ENCODE measurements at places on chromosomes 16 and 17. TPM values are rescaled to one million over a fixed set of nuclear protein-coding genes. Genes with fewer than 3 reads are reported as not detected.

DNA sequence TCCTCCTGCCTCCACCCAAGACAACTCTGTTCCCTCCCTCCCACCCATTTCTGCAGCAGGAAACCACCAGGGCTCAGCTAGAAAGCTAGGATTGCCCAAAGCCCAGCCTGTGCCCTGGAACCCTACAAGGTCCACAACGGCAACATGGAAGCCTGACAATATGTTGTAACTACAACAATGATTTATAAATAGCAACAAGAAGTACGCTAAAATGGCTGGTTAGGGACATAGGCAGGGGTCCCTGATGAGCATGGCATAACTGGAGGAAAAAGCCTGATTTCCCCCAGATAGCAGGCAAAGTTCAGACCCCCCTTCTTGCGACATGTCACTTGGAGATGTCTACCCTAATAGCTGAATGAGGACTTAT lies 6.6 kb downstream of the ST3GAL2 start:
- H3K4me1 ChIP-seq, result peaks cover 95% of the 10 kb centered on the region
- no peak for DNase-seq
- H3K4me3 ChIP-seq, result peak overlapping the region; percentile 83
- H3K27ac ChIP-seq, result peak overlapping the region; percentile 95

CD7 gene
- polyA plus RNA-seq, result not detected

DNA sequence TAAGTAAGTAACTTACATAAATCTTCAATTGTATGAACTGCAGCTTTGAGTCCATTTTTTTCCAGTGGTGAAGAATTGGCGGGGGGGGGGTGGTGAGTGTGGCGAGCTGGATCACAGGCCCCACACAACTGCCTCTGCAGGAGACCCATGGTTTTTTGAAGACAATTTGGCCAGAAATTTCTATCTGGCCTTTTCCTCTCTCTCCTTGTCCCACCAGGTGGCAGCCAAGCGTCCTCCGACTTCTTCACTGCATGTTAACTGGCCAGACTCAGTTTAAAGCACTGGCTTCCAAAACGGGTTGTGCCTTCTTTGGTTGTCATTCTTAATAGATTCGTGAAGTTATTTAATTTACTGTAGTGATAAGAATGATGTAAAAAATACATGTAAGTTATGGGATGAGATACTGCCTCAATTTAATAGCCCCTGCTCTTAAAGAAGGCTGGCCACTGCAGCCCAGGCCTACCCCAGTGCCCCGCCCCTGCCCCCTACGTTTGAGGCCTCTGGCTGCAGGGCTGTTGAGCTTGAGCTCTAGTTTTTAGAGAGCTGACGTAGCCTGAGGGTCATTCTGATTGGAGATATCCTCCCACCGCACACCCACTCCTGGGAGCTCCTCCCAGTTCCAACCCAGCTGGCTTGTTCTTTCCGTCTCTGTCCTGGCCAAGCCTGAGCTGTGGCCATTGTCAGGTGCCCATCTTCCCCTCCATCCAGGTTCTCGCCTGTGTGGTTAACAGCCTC lies 36.4 kb downstream of the AKAP1 start:
- H3K27ac ChIP-seq, result peak overlapping the region; percentile 70
- H3K4me1 ChIP-seq, result no peaks in the 10 kb centered on the region
- no peak for DNase-seq
- no peak overlapping the region for H3K4me3 ChIP-seq
- H3K27me3 ChIP-seq, result no peaks in the 10 kb centered on the region
- H3K36me3 ChIP-seq, result peaks cover 12% of the 10 kb centered on the region

GRCh38 chr17:4895657-4896331 lies 3.5 kb upstream of the C17orf107 start:
- H3K27me3 ChIP-seq, result no peaks in the 10 kb centered on the region
- no peak overlapping the region for H3K4me3 ChIP-seq
- no peak overlapping the region for H3K27ac ChIP-seq
- DNase-seq, result no peak

- H3K4me1 ChIP-seq, result peaks cover 5% of the 10 kb centered on the region
- no peak overlapping the region for H3K4me3 ChIP-seq
- no peak overlapping the region for H3K27ac ChIP-seq
- DNase-seq, result no peak
- H3K27me3 ChIP-seq, result no peaks in the 10 kb centered on the region
These were observed 1.6 kb upstream of the HSD3B7 start for GRCh38 chr16:30983289-30983889.

Data from naive B cell (primary cell).